ENCODE measurements at places on chromosomes 16 and 17. TPM values are rescaled to one million over a fixed set of nuclear protein-coding genes. Genes with fewer than 3 reads are reported as not detected.

GRCh38 chr17:50661795-50662391 lies 27.2 kb downstream of the ABCC3 start:
- DNase-seq = peak; percentile 97

DNA sequence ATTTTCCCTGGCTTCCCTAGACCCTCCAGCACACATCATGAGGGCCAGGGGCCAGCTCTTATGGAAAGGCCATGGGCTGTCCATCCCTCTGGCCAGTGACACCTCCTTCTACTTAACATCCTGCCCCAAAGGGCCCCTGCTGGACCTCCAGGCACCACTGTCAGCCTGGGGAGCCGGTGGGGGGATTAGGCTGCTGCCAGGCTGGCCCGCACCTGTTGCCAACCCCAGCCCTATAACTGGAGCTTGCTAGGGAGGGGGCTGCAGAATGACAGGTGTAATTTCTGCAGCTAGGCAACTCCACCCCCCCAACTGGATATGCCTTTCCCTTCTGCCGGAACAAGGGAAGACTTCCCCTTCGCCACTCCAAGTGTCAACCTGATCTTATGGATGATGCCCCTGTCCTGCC lies 12.5 kb downstream of the RARA start:
- no peak for DNase-seq

- DNase-seq = no peak
Observed at GRCh38 chr16:25433388-25433787, 175.7 kb upstream of the ZKSCAN2 start.

- DNase-seq = peak; percentile 78
Observed at GRCh38 chr17:74453665-74454196, 12.7 kb upstream of the CD300A start.

The CA4 gene
- not detected for total RNA-seq

The SMARCD2 gene
- total RNA-seq = 81.1 TPM

- DNase-seq = peak; percentile 38
Observed at GRCh38 chr17:19238167-19238505, 970 bp downstream of the EPN2 start.

DNA sequence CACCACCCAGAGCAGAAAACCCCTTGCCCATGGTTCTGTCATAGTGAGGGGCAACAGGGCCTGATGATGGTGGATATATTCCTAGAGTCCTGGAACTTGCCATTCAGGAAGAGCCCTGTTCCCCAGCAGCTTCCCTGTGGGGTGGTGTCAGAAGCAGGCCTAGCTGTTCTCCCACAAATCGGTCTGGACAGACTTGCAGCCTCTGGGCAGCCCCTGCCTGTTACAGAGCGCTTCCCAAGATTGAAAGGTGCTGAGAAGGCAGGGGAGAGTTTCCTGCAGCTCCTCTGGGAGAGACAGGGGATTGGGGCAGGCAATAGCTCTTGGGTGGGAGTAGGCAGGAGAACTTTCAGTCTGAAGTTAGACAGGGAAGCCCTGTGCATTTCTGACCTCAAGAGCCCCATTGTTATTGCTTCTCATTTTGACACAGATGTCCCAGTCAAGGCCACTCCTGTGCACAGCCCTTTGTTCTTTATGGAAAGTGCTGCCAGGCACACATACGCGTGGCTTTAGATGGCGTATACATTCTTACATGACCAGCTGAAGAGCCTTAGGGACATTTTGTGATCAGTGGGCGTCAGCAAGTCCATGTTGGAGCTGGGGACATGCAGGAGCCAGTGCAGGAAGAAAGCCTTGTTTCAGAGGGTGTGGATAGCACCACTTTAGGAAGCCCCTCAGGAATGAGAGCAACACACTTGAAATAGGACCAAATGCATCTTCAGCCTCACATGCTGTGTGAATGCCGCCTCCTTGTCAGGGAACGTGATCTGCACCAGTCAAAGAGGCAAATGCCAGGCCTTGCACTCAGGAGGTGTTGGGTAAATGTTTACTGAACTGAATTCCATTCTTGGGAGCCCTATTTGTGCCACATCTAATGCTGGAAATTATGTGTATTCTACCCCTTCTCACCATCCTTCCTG lies 67.5 kb downstream of the GNAO1 start:
- no peak for DNase-seq

The C16orf96 gene
- not detected for total RNA-seq

GRCh38 chr17:61352781-61353491 lies 46.7 kb upstream of the TBX2 start:
- no peak for DNase-seq

DNA sequence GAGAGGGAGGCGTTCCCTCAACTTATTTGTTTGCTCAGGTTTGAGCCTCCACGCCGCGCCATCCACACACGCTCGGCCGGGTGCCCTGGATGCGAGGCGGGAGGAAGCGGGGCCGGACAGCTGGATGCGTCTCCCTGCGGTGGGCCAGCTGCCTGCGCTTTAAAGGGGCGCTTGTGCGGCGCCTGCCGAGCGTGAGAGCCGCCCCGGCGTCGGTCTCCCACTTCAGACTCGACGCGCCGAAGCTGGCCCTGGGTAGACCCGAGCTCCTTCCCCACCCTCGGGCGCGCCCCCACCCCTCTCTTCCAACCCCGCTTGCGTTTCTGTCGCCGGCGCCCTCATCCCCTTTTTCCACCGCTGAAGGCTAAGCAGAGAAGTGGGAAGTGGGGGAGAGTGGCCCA lies 527 bp upstream of the CHAD start:
- no peak for DNase-seq

The ABAT gene
- 0.91 TPM for total RNA-seq

GRCh38 chr17:72338847-72339790 lies 218.3 kb downstream of the SOX9 start:
- DNase-seq = peak; percentile 98

DNA sequence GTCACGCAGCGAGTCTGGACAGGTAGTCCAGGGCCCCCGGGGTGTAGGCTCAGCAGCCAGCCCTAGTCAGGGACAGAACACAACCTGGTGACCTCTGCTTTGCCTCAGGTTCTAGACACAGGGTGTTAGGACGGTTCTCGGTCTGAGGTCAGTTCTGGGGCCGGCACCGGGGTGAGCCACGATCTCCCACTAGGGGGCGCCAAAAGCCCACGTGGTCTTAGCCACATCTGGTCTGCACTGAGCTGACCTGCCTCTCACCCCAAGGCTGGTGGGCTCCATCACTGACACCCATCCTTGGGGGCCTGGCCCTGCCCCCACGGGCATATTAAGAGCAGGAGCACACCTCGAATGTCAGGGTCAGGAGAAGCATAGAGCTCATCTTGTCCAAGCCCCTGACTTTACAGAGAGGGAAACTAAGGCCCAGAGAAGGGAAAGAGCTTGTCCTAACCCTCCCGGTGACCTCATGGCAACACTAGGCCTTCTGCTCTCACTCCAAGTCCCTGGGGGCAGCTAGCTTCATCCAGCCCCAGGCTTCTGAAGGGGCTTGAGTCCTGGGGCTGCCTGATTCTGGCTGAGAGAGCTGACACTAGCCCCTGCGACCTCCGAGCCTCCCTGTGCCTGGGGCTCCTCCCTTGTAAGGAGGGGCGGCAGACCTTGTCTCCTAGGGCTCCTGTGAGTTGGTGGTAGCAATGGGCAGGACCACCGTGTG lies 9.0 kb downstream of the SLC5A10 start:
- peak; percentile 60 for DNase-seq

GRCh38 chr16:14510939-14511799 lies 118.9 kb downstream of the PARN start:
- DNase-seq = peak; percentile 90

The ITGA2B gene
- total RNA-seq = 0.25 TPM

The BFAR gene
- 195 TPM for total RNA-seq

- no peak for DNase-seq
Observed at GRCh38 chr17:79857095-79857494, 17.9 kb upstream of the CBX4 start.

GRCh38 chr16:53629607-53630312 lies 73.9 kb downstream of the RPGRIP1L start:
- no peak for DNase-seq

The KRTAP4-5 gene
- not detected for total RNA-seq

The GPR139 gene
- total RNA-seq = not detected

GRCh38 chr16:80346111-80346632 lies 194.6 kb upstream of the DYNLRB2 start:
- peak; percentile 20 for DNase-seq

GRCh38 chr16:83623892-83624291 lies 183.9 kb upstream of the HSBP1 start:
- DNase-seq = no peak

DNA sequence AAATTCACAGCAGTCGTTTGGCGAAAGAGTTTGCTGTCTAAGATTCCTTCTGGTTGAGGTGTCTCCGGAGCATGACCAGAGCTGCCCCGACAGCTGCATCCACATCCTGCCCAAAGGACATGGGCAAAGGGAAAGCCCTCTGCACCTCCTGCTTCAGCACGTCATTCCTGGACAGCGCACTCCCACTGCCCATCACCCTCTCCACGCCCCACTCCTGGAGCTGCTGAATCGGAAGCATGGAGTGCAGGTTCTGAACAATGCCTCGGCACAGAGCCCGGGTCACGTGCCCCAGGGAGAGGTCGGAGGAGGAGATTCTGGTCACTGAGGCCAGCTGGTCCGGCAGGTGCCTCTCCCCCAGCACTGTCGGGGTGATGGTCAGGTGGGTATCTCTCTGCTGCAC lies 1.3 kb upstream of the TRPV1 start:
- DNase-seq = no peak

DNA sequence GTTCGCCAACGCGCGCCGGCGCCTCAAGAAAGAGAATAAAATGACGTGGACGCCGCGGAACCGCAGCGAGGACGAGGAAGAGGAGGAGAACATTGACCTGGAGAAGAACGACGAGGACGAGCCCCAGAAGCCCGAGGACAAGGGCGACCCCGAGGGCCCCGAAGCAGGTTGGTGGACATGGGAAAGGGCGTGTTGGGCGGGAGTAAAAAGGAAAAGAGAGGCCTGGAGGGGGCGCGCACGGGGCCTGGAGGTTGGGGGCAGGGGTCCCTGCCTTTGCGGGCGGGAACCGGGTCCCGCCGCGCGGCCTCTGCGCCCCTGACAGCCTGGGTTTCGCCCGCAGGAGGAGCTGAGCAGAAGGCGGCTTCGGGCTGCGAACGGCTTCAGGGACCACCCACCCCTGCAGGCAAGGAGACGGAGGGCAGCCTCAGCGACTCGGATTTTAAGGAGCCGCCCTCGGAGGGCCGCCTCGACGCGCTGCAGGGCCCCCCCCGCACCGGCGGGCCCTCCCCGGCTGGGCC lies 2.1 kb downstream of the IRX5 start:
- no peak for DNase-seq

DNA sequence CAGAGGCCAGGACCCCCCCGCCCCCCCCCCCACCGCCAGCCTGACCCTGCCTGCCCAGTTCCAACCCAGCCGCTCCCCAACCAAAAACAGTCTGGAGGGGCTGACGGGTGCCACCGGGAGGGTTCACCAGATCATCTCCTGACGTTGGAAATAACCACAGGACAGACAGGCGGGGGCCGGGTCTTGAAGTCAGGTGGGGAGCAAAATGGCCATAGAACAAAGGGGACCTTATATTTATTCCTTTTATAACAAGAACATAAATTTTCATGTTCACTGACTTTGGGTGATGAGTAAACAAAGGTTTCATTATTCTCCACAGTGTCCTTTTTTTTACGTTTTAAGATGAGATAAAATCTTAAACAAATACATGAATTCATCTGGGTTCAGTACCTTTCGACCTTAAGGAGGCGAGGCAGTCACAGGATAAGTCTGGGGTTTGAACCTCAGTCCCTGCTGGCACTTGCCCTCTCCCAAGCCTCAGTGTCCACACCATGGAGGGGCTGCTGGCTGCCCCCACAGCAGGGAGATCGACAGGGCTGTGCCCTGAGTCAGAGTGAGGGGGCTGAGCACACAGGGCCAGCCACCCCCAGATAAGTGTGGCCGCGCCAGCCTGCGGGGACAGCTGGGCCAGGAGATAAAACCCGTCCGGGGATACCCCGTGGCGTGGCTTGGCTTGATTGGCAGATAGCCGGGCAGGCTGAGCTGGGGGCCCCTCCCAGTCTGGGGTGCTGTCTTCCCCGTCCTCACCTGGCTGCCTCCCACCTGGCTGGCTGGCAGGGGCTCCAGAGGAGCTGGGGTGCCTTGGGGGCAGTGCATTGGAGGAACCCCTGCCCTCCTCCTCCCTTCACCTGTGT lies 15.0 kb downstream of the SLC7A5 start:
- peak; percentile 90 for DNase-seq

The CLCN7 gene
- total RNA-seq = 84.0 TPM

GRCh38 chr16:4320571-4321137 lies 4.8 kb downstream of the GLIS2 start:
- no peak for DNase-seq

The OR2C1 gene
- total RNA-seq = not detected

DNA sequence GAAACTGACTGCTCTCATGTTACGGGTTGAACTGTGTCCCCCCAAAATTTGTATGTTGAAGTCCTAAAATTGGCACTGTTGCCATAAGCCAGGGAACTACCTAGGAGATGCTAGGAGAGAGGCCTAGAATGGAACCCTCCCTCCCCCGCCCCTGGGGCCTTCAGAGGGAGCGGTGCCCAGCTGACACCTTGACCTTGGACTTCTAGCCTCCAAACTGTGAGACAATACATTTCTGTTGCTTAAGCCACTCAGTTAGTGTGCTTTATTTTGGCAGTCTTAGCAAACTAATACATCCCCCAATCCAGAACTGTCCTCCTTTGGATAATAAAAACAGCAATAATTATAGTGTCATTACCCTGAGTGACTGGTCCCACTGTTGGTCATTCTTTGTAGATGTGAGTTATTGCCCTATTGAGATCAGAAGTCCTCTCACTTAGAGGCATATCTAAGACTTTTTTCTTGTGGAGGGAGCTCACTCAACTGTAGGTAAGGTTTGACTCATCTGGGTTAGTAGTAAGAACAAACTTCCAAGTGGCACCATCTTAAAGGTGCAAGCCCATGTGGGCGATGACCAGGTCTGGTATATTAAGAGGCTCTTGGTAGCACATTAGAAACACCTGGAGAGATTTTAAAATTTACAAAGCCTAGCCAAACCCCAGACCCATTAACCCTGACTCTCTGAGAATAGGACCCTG lies 93.0 kb upstream of the HLF start:
- no peak for DNase-seq

The ABCC12 gene
- total RNA-seq = not detected

GRCh38 chr16:19463468-19464315 lies 46.0 kb downstream of the TMC5 start:
- DNase-seq = peak; percentile 88
